Femur (tissue), 1 donor: ENCODE measurements at places on chromosomes 7 and 10.

DNA sequence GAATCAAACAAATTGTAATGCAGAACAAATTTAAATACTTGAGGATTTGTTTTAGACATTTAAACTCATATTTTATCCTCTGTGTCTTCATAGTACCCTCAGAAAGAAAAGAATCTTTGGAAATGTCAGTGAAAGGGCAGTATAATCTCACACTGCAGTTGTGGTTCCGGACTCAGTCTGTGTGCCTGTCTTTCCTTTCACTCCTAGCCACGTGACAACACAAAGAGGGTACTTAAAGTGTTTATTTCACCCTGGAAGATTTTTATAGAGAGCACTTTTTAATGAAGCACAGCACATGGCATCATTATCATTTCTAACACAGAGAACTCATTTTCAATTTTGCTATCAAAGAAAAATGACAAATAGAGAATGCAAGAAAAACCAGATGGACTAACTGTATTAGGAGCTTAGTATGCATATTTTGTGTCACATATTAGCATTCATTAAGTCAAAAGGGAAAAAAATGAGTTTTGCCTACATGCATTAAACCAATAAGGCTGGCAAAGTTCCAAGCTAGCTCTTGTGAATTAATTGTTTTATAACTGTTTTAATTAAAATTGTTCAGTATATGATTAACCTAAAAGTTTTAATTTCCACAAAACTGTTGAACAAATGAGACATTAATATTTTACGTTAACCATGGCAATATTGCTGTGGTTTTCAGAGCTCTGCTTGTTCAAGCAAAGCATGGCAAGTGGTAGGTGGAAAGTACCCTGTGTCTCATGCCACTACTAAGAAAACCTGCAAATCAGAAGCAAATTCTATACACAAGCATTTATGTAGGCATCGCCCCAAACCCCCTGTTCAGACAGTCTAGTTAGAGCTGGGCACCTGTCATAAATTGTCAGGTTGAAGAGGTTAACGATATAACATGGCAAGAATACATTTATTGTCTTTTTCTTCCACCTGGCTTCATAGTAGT is 65.9 kb downstream of the AUTS2 start:
- DNase-seq, result no peak

- DNase-seq, result peak; percentile 83
Observed at GRCh38 chr7:68216051-68216450, 1219.4 kb downstream of the TYW1 start.

GRCh38 chr10:47043928-47044538 is 132.8 kb downstream of the PTPN20 start:
- no peak for DNase-seq

GRCh38 chr10:68955355-68955831 is 577 bp upstream of the DDX21 start:
- peak; percentile 21 for DNase-seq

GRCh38 chr7:100952641-100953040 is 3.3 kb downstream of the MUC3A start:
- DNase-seq, result no peak

DNA sequence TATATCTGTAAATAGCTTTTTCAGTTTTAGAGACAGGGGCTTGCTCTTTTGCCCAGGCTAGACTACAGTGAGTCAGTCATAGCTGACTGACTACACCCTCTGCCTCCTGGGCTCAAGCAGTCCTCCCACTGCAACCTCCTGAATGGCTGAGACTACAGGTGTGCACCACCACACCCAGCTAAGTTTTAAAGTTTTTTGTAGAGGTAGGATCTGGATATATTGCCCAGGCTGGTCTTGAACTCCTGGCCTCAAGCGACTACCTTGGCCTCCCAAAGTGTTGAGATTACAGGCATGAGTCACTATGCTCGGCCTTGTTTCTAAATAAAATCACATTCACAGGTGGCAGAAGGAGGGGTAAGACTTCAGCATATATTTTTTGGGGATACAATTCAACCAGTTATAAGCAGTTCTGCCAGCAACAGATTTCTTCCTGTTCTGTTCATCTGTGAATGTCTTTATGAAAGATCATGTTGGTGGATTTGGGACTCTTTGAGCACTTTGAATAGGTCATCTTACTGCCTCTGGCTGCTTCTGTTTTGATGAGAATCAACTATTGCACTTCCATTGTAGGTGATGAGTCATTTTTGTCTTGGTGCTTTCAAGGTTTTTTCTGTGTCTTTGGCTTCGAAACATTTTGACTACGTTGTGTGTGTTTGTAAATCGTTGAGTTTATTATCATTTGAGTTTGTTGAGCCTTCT is 15.7 kb downstream of the RBM33 start:
- DNase-seq, result no peak

GRCh38 chr7:30596721-30597120 is 2.0 kb downstream of the GARS1 start:
- no peak for DNase-seq

DNA sequence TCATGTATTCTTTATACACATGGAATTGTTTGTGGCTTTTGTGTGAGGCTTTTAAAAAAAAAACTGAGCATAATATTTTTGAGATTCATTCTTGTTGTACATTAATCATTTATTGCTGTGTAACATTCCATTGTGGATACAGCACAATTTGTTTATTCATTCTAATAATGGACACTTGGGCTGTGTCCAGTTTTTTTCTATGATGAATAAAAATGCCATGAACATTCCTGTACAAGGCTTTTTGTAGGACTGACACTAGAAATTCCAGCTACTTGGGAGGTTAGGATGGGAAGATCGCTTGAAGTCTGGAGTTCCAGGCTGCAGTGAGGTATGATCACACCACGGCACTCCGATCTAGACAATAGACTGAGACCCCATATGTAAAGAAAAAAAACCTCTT is 254.3 kb upstream of the CACNA2D1 start:
- no peak for DNase-seq

- DNase-seq, result no peak
Observed at GRCh38 chr10:106917452-106918055, 247.0 kb downstream of the SORCS1 start.

DNA sequence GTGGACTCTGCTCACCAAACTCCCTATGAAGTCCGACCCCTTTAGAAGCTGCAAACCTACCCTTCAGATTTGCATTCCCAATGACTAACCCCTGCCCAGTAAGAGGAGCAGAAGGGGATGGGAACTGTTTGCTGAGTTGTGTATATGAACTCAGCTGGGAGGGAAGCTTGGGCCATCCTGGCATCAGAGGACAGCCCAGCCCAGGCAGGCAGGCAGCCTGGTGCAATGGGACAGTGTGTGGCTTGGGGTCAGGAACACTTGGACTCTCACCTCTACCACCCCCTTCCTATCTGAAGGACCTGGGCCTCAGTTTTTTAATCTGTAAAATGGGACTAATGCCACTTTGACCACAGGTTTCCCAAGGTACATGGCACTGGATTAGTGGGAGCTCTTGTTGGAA is 147.4 kb upstream of the GPR26 start:
- no peak for DNase-seq

GRCh38 chr10:86500846-86501245 is 20.7 kb downstream of the WAPL start:
- DNase-seq, result no peak

DNA sequence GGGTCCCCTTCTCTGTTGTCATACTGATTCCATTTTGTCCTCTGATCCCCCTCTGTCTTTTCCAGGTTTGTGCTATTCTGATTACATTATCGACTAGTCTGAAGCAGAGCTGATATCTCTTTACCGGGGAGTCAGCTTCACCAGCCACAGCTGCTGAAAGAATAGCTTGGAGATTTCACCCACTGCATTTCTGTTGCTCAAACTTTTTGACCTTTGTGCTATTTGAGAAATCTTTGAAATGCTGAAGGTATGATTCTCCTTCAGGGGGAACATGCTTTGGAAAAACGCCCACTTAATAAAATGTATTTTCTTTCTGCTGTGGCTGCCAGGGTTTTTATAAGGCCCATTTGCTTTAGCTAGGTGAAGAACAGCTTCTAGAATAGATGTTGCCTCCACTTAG is 197.8 kb upstream of the TCF7L2 start:
- no peak for DNase-seq

- DNase-seq, result no peak
Observed at GRCh38 chr10:133154996-133155778, 4.8 kb upstream of the KNDC1 start.

DNA sequence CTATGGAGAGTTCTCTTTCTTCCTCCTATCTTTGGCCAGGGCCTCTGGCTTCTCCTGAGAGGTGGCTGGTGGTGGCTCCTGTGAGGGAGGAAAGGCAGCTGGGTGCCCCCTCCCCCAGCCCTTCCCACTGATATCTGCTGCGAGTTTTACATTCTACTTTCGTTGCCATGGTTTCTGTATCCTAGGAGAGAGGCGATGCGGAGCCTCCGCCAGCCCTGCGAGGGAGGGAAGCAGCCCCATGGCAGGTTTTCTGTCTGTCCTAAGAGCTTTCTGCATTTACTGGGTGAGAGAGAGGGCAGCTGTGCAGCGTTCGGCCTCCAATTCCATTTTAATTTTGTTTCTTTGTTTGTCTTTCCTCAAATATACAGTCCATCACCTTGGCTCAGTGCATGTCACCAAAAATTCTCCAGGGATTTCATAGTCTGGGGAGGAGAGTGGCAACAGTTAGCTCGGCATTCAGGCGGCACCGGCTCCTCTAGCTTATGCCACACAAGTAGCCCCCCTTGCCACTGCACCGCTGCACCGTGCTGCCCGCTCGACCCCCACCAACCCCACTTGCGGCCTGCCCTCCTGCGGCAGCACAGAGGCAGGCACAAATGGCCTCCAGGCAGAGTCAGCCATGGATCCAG is 20.4 kb downstream of the DNAJB12 start:
- peak; percentile 71 for DNase-seq
